Erythroblast (primary cell): ENCODE measurements at places on chromosomes 1 and 21.

DNA sequence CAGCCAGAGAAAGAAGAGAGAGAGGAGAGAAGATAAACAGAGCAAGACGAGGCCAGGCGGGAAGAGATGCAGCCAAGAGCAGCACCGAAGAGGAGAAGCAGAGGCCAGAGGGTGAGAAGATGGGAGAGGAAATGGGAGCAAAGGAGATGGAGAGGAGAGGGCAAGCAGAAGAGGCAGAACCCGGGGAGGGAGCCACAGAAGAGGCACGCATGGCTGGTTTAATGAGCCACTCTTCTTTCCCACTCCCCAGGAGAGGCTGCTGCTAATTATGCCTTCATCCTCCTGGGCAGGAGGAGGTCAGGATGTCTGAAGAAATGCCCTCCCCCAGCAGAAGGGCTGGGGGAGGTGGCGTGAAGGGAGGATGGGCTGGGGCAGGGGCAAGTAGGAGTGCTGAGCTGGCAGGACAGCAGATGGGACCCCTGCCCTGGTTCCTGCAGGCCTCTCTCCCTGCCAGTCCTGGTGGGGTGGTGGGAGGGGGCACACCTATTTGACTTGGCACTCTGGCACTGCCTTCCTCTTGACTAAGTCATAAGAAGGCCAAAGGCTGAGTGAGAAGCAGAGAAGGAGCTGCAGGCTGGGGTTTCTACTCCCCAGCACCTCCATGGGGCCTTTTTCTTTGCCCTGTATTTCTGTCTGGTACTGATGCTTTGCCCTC lies 32.3 kb downstream of the KIRREL1 start:
- no peak for DNase-seq

- no peak for DNase-seq
Observed at GRCh38 chr1:22794647-22795365, 84.2 kb downstream of the EPHB2 start.

- DNase-seq, result no peak
Observed at GRCh38 chr1:17020502-17020901, 8.8 kb upstream of the ATP13A2 start.

GRCh38 chr1:78047106-78047505 lies 1.3 kb downstream of the GIPC2 start:
- DNase-seq, result no peak
